Cardiac muscle cell (in vitro differentiated cells and primary cell): ENCODE measurements at places on chromosomes 16 and 17.

GRCh38 chr16:50195276-50195675 lies 42.2 kb downstream of the TENT4B start:
- peaks cover 3% of the 10 kb centered on the region for H3K4me1 ChIP-seq
- no peaks in the 10 kb centered on the region for H3K36me3 ChIP-seq
- no peak overlapping the region for H3K4me3 ChIP-seq
- DNase-seq = no peak
- H3K27ac ChIP-seq = peak overlapping the region; percentile 35

DNA sequence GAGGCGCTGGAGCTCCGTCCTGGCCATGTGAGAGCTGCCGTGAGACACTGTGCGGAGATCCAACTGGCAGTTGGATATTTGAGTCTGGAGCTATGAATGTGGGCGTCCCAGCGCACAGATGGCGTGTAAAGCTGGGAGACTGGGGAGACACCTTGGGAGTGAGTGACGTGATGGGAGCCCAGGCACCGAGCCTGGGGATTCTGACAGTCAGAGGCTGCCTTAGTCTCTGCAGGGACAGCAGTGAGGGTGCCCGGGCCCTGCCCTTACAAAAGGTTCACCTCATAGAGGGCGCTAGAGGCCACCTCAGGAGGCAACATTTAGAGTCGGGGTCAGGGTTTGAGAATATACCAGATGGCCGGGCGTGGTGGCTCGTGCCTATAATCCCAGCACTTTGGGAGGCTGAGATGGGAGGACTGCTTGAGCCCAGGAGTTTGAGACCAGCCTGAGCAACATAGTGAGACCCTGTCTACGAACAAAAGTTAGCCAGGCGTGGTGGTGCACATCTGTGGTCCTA lies 194.1 kb upstream of the GSE1 start:
- H3K4me3 ChIP-seq = no peak overlapping the region
- no peaks in the 10 kb centered on the region for H3K36me3 ChIP-seq
- no peak overlapping the region for H3K27ac ChIP-seq
- peaks cover 9% of the 10 kb centered on the region for H3K4me1 ChIP-seq

DNA sequence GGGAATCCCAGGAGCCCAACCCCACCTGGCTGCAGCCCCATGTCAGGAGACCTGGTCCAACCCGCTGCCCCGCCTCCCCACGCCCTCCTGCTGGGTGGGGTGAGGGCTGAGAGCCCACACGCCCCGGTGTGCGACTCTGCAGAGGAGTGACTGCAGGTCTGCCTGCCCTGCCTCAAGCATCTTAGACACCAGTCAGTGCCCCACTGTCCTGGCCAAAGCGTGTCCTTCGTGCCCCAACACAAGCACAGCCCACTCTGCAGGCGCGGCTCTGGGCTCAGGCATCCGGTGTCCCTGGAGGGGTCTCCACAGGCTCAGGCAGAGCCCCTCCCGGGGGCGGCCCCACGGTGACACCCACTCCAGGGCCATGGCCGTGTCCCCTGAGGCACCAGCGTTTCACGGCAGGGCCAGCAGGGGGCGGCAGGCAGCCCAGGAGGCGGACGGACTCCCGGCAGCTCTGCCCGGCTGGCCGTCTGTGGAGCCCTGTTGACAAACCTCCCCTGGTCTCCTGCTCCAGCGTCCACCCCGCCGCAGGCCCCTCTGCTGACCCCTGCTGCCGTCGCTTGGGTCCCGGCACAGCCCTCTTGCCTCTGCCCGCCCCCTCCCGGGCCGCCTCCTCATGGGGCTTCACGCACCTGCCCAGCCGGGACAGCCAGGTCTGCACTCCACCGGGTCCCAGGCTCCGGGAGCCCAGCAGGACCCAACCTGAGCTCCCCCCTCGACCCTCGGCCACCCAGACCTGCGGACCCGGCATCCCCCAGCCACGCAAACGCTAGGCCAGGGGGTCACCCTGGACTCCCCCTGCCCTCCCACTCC lies 8.6 kb upstream of the UBE2I start:
- H3K36me3 ChIP-seq = no peaks in the 10 kb centered on the region
- no peak overlapping the region for H3K27ac ChIP-seq
- DNase-seq = peak; percentile 81

DNA sequence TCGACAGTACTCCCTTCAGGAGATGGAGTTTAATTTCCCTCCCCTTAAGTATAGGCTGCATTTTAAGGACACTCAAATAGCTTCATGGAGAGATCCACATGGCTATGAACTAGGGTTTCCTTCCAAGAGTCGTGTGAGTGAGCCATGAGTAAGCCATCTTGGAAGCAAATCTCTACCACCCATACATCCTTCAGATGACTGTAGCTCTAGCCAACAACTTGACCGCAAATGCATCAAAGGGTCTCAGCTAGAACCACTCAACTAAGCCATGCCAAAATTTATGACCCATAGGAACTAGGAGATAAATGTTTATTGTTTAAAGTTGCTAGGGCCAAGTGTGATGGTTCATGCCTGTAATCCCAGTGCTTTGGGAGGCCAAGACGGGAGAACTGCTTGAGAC lies 43.4 kb downstream of the METTL16 start:
- no peak overlapping the region for H3K27ac ChIP-seq
- H3K36me3 ChIP-seq = peaks cover 37% of the 10 kb centered on the region
- H3K27me3 ChIP-seq = no peaks in the 10 kb centered on the region
- no peaks in the 10 kb centered on the region for H3K4me1 ChIP-seq
